ENCODE measurements at places on chromosomes 12 and 14.

- no peak for DNase-seq
Observed at GRCh38 chr14:77574446-77575115, 41.9 kb downstream of the SPTLC2 start.

DNA sequence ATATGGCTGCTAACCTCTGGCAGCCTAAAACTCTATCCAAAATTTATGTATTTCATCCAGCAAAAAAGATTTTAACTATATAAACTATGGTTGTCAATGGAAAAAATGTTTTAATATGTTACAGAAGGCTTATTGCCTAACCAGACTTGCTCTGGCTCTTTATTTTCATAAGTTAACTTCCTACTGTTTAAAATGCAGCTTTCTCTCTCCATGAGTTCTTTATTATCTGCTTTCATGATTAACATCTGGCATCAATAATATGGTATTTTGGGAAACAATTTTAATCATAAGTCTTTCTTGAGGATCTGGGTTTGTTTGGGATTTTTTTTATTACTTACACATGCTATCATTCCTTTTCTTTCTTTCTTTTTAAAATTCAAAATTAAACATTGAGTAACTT, 20.5 kb downstream of the KERA start:
- DNase-seq = no peak

- no peak for DNase-seq
Observed at GRCh38 chr12:115097416-115097815, 413.4 kb upstream of the TBX3 start.

DNA sequence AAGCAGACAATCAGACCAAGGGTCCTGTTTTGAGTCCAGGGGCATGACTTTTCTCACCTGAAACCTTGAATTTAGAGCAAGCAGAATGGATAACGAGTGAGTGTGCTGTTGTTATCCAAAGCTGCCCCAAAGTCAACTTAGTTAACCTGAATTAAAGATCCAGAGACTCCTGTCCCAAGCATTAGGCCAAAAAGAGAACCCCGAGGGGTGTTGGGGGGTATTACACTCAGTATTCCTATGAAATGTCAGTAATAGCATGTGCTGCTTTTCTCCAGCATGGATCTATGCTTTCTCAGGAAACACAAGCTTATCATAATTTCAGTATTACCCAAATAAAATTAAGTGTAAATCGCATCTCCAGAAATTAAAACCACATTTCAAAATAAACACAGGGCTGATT, 19.0 kb downstream of the EIF4B start:
- DNase-seq = no peak

DNA sequence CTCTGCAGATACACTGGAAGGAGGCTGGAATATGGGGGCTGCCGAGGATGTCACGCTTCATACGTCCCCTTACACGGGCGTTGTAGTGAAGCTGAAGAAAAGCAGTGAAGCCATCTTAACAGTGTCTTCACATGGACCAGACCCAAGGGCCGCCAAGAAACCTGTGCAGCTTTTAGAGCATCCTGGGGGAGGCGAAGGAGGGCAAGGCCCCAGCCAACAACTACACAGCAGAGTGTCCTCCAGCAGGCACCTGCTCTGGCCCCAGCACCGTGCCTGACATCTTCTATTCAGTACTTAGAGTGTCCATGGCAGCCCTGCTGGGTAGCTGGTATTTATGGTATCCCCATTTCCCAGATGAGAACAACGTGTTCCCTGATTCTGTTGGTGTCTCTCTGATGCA, 48.9 kb upstream of the RIN3 start:
- DNase-seq = no peak

DNA sequence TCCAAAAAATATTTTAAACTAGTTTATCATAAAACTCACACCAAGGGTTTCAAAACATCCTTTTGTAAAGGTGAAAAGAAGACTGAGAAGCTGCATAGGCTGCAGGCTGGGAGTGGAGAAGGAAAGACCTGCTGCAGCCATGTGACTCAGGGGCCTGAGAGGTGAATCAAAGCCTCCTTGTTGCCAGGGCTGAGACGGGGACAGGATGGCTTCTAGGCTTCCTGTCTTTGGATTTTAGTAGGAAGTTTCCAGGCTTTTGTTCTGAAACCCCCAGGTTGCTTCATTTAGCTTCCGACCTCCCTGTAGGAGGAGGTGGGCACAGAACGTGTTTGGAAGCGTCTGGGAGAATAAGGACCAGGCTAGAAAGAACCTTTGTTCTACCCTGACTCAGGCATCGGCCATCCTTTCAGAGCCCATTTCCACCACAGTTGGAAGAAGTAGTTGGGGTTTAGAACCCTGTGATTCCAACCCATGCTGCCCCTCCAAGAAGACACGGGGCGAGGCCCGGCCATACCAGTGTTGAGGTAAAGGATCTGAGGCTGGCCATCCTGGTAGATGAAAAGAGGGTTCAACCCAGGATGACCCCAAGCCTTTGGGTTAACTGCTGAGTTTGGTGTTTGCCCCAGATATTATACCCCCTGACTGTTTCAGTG, 122.4 kb downstream of the SLC25A47 start:
- no peak for DNase-seq

GRCh38 chr14:80211153-80212022, at the start of gene DIO2:
TSS of gene DIO2 (minus strand) at chr14:80211504. CDS start at chr14:80211472, 32 bp downstream.
- no peak for DNase-seq

DNA sequence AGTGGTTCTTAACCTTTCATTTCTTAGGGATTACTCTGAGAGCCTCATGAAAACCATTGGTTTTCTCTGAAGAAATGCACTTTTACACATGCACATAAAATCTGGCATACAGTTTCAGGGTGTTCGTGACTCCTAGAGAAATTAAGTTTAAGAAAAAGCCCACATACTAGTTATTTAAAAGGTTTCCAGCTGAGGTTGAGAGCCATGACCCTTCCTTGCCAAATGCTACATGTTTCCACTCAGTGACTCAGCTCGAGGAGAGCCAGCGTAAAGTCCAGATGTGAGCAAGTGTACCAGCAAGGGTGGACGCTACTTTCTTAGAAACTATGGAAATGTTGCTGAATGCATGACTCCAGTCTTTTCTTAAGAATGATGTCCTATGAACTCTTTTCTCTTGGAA, 42.7 kb upstream of the FLRT2 start:
- no peak for DNase-seq

GRCh38 chr14:20556500-20557211, 4.2 kb downstream of the RNASE9 start:
- no peak for DNase-seq

- DNase-seq = no peak
Observed at GRCh38 chr12:128956755-128957154, 103.5 kb downstream of the GLT1D1 start.

DNA sequence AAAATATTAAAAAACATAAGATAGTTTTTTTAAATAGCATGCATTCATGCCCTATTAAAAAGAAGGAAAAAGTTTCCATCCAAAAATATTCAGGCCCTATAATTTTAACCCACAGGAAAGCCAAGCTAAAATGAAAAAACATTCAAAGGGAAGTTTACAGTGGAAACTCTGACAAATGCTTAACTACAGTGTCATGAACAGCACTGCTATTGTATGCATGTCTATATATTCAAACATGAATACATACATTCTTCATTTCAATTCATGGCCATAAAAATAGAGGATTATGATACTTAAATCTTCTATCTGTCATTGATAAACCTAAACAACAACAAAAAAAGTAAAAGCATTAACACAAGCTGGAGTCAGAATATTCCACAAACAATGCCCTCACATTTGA, 67.4 kb downstream of the PPP2R5E start:
- no peak for DNase-seq

DNA sequence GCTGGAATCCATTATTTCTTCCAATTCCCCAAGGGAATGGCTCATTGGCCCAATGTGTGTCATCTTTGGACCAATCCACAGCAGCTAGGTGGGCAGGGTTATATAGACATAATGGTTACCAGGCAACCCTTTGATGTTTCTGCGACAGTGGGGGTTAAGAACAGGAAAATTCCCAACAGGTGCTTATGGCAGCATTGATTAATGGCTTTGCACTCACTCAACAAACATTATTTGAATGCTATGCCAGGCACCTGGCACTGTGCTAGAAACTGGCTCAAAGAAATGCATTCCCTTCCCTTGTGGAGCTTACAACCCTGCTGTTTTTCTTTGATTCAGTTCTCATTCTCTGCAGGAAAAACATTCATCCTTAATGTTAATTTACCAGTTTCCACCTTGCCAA, 1221.0 kb downstream of the AACS start:
- DNase-seq = no peak

- peak; percentile 8 for DNase-seq
Observed at GRCh38 chr12:1122786-1123185, 131.8 kb downstream of the ERC1 start.

- no peak for DNase-seq
Observed at GRCh38 chr12:4279198-4279690, 5.7 kb downstream of the CCND2 start.

GRCh38 chr12:122138181-122138580, 35.8 kb downstream of the IL31 start:
- DNase-seq = no peak

- no peak for DNase-seq
Observed at GRCh38 chr14:24339284-24340151, at the start of gene RIPK3. TSS of gene RIPK3 (minus strand) at chr14:24339991. CDS start at chr14:24339826, 165 bp downstream.

DNA sequence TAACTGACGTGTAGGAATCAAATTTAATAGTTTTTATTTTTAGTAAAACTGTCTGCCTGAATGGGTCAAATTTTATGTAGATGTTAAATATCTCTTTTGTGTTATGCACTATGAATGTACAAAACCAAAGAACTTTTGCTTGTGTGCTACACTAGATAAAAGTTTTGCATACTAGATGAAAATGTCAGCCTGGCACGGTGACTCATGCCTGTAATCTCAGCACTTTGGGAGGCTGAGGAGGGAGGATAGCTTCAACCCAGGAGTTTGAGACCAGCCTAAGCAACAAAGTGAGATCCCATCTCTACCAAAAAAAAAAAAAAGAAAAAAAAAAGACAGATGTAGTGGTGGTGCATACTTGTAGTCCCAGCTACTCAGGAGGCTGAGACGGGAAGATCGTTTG, 11.1 kb downstream of the AEBP2 start:
- DNase-seq = no peak

DNA sequence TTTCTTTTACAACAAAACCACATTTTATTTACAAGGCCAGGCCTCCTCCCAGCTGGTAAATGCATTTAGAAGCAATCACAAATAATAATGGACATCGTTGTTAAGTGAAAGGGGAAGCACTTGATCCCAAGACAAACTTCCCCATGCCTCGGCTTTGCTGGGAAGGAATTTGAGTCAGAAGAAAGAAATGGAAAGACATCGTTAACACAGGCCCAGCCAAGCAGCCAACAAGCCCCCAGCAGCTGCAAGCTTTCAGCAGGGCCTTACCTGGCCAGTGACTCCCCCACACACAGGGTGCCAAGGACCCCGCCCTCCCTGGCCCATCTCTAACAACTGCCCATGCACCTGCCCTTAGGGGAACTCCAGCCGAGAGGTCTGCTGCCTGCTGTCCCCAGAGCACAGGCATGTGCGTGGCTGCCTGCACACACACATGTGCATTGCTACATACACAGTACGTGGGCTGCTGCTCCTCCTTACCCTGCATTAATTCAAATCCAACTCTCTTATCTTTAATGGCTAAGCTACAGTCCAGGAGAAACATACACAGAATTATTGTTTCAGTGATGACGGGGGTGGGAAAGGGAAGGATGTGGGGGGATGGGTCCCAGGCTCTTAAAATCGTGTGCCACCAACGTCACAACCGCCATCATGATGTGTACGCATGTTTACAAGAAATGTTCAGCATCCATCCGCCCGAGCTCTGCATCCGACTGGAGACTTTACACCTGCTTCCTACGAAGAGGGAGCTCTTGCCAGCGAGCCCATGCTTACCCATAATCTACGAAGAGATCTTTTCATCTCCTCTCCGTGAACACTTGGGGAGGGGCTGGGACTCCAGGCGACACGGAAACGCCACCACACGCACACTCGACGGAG, 9.8 kb downstream of the BCL11B start:
- no peak for DNase-seq

- no peak for DNase-seq
Observed at GRCh38 chr12:105253866-105254513, 18.0 kb upstream of the APPL2 start.

- DNase-seq = no peak
Observed at GRCh38 chr14:103136388-103137271, 13.4 kb downstream of the TNFAIP2 start.

DNA sequence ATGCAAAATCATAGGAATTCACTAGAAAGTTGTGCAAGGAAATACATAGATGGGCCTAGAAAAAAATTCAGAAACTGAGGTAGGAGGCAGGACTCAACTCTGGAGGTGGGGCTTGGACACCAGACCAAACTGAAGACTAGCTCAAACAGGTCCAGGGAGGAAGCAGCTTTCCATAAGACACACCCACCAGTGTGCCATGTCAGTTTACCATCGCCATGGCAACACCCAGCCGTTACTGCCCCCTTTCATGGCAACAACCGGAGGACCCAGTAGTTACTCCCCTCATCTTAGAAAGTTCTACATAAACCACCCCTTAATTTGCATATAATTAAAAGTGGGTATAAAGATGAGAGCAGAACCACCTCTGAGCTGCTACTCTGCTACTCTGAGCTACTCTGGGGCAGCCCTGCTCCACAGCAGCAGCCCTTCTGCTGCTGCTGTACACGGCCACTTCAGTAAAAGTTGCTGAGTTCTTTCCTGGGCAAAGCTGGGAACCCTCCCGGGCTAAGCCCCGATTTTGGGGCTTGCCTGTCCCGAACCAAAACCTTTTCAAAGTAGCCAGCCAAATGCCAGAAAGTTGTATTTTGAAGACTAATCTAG, 30.8 kb upstream of the NINJ2 start:
- DNase-seq = peak; percentile 10

DNA sequence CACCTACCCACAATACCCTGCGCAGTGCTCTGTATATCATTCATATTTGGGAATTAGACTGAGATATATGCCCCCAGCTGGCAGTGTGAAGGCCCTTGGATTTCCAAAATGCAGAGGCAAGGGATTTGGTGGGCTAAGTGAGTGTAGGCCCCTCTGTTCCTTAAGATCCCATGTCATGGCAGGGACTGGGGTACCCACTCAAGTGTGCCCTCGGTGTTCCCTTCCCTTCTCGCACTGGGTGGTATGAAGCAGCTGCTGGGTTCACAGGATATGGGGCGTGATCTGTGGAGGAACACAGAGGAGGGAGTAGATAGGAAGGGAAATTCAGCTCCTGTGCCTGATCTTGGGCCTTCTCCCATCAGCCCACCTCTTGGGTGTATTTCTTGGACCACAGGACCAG, 63.1 kb upstream of the VASH1 start:
- DNase-seq = no peak

GRCh38 chr14:52553002-52553670, 500 bp downstream of the GPR137C start:
- peak; percentile 64 for DNase-seq

GRCh38 chr12:49548481-49548821, 9.6 kb downstream of the KCNH3 start:
- no peak for DNase-seq
